DMS53 (cell line): ENCODE measurements at places on chromosomes 6 and 20.
A peak's percentile ranks its signal among the peaks of the same experiment; 100 is the strongest.

- DNase-seq, result no peak
Observed at GRCh38 chr6:143018955-143019354, 41.7 kb upstream of the AIG1 start.

DNA sequence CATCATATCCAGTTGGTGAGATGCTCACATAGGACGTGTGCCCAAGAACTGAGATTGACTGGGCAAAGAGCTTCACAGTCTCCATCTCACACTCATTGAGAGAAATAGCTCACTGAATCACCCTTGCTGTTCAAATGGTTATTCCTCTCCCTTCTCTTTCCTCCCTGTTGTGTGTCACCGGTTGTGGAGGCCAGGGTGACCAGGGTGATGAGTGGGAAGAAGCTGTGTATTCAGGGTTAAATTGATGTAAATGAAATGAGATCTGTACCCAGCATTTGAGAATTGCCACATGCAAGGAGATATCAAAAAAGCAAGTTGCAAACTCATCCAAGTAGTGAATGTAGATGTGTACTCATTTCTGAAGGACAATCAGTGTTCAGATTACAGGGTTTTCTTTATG is 36.6 kb upstream of the VAPB start:
- DNase-seq, result no peak

- peak; percentile 15 for DNase-seq
Observed at GRCh38 chr6:156359912-156360311, 417.3 kb upstream of the ARID1B start.

DNA sequence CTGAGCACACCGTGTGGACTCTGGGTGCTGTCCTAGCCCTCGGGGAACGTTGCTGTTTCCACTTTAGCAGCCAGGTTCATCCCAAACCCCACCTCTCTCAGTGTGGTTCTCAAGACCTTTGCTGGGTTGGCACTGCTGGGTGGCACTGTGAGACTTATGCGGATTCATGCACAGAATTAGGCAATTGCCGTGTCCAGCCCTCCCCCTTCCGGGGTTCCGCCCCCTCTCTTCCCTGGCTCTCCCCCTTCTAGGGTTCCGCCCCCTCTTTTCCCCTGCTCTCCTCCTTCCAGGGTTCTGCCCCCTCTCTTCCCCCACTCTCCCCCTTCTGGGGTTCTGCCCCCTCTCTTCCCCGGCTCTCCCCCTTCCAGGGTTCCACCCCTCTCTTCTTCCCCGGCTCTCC is 39.8 kb upstream of the SLCO4A1 start:
- no peak for DNase-seq

DNA sequence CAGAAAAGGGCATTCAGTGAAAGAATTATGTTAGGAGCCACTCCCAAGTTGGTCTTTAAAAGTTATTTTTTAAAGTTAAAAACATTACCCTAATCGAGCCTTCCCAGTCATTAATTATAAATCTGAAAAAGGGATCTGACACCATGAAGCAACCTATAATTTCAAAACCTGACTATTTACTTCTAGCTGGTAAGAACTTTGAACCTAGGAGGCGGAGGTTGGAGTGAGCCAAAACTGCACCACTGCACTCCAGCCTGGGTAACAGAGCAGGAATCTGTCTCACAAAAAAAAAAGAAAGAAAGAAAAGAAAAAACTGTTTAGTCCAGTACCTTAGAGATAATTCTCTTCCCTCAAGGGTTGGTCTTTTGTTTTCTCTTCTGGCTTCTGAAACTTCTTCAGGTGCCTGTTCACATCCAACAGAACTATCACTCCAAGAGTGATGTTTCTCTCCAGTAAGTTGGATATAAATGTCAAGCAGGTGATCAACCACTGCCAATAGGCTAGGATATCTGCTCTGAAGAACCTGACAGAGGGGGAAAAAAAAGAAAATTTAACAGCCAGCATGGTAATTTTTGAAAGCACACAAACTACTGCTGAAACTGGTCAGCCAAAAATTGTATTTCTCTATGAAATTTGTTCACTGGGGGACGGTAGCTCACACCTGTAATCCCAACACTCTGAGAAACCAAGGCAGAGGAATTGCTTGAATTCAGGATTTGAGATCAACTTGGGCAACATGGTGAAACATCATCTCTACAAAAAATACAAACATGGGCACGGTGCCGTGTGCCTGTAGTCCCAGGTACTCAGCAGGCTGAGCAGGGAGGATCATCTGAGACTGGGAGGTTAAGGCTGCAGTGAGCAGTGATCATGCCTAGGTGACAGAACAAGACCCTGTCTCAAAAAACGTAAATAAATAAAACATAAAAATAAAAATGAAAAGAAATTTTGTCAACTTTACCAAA is 38.2 kb downstream of the MDN1 start:
- DNase-seq, result no peak

GRCh38 chr6:148700741-148701311 is 46.0 kb upstream of the UST start:
- DNase-seq, result peak; percentile 47

GRCh38 chr6:29990931-29991330 is 48.6 kb downstream of the HLA-A start:
- DNase-seq, result no peak

GRCh38 chr6:37838219-37838921 is 18.8 kb downstream of the ZFAND3 start:
- no peak for DNase-seq
